ENCODE measurements at places on chromosomes 5 and 9. TPM values are rescaled to one million over a fixed set of nuclear protein-coding genes. Genes with fewer than 3 reads are reported as not detected.

Gene INSL6
- not detected for total RNA-seq

DNA sequence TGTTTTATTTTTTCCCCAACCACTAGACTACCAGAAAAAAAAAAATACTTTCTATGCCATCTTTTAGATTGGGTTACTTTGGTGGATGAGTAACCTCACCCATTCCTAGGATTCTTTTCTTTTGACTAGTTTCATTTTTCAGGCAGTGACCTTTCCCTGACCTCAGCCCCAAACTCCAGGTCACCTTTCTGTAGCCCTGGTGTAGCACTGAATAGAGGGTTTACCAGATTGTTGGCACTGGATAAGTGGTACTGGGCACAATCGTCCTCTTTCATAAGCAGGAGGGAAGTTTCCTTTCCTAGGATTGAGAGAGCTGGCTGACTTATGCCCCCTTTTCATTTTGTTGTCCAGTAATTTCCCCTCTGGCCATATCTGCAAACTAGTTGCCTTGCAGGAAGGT is 169.4 kb upstream of the TMEM161B start:
- DNase-seq = peak; percentile 31

- no peak for DNase-seq
Measured at GRCh38 chr5:71937921-71938698, 169.2 kb upstream of the MAP1B start.

GRCh38 chr5:130035388-130035787 is 131.1 kb downstream of the CHSY3 start:
- no peak for DNase-seq

- peak; percentile 39 for DNase-seq
Measured at GRCh38 chr9:113854310-113854709, 21.8 kb upstream of the ZNF618 start.

Gene RANBP17
- total RNA-seq = 26.5 TPM

GRCh38 chr5:95773335-95774059 is 42.4 kb downstream of the RHOBTB3 start:
- DNase-seq = no peak

GRCh38 chr5:111676466-111676865 is 80.5 kb downstream of the NREP start:
- DNase-seq = no peak

DNA sequence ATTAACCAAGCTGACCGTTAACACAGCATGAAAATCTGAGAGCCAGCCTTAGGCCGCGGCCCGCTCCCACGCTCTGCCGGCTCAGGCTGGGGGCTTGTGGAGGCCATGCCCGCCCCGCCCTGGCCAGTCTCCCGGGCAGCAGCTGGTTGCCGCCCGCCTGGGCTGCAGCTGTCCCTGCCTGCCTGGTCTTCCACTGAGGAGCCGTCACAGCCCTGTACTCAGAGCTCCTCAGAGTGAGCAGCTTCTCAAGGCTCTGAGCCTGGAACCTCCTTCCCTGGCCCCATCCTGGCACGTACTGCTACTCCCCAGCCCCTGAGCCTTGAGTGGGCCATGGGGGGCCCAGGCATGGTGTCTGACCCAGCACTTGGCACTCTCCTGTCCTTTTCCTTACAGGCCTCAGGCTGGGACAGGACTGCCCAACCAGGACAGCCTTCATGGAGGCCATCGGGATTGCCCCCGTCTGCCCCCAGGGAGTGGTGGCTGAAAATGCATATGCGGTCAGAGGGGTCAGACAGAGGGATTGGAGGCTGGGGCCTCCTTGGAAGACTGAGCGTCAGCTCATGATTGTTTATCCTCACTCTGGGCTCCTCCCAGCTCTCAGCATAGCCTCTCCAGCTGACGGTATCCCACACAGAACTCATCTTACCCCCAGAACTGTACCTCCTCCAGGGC is 11.9 kb downstream of the FGFR4 start:
- no peak for DNase-seq

DNA sequence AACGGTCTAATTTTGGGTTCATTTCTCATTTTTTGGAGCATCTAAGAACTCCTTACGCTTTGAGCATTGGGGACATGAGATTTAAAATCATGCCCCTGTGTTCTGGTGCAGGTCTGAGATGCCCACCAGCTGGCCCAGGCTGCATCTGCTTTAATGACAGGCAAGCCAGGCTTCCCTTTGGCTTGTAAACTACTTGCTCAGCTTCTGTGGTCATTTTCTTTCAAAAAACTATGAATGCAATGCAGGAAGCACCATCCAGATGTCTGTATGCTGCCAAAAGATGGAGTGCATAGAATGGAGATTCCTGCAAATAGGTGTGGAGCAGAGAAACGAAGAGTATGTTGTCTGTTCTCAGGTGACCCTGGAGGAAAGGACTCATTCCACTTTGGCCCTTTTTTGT is 399.9 kb upstream of the ADAMTSL1 start:
- DNase-seq = no peak

Gene SAXO1
- total RNA-seq = not detected

GRCh38 chr5:113054899-113055298 is 78.3 kb downstream of the DCP2 start:
- DNase-seq = no peak

DNA sequence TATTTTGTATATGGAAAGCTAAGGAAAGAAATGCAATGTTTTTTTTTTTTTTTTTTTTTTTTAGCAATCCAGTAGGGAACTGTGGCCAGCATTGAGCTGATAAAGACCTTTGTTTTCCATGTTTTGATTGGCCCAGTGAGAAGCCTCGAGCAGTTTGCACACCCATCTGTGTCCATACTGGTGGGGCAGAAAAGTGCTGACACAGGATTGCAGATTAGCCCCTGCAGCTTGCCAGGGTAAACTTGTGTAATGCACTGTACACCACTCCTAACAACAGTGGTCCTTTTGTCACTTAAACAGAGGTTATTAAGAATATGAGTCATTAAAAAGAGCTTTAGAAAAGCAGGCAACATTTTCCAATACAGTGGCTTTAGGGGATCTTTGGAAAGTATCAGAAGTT is 132.8 kb upstream of the CDKN2B start:
- DNase-seq = no peak

GRCh38 chr9:132116583-132116982 is 36.9 kb upstream of the MED27 start:
- no peak for DNase-seq

DNA sequence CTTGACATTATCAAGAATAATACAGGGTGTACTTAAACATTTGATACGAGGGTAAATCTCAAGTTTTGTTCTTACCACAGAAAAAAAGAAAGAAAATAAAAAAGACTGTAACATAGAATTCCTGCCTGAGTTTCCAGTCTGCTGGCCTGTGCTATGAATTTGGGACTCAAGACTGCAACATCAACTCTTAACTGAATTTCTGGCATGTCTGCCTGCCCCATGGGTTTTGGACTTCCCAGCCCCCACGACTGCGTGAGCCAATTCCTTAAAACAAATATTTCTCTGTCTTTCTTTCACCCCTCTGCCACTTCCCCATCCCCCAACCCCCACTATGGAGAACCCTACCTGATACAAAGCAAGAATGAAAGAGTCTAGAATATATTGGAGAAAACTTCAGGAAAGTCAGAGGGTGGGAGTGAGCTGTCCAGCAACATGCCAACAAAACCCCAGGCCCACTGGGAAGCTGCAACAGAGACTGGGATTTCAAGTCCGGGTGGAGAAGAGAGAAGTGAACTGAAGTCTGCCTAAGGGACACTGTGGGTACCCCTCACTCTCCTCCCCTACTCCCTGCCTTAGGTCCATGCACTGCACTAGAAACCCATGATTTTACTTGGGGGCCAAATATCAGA is 43.0 kb downstream of the MARCHF3 start:
- no peak for DNase-seq

DNA sequence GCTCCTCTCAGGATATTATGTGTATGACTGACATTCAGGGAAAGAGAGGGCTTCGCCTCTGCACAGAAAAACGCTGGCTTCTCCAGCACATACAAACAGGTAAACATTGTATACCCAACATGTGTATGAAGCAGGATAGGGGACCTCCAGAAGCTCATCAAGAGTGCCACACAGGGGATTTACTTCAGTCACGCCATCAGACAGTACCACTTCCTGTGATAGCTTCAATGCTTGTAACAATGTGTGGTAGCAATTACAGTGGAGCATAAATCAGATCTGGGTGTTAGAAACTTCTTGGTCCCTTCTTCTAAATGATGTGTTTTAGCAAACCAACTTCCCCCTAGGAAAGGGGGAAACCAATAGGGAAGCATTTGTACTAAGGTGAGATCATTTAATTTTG is 160.8 kb downstream of the TSSK1B start:
- DNase-seq = no peak

DNA sequence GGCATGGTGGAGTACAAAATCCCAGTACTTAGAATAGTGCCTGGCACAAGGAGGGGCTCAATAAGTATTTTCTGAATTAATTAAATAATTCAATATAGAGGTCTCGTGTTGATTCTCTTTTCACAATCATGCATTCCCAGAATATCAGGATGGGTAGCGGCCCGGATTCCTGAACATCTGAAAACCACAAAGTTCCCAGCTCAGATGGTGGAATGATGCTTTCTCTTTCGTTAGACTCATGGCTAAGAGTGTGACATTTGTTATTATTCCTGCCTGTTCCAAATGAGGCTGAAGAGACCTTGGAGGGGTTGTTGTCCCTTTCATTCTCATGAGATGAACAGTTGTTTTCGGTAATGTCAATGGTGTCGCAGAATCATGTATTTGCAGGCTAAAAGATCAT is 95.4 kb upstream of the LIFR start:
- DNase-seq = no peak

DNA sequence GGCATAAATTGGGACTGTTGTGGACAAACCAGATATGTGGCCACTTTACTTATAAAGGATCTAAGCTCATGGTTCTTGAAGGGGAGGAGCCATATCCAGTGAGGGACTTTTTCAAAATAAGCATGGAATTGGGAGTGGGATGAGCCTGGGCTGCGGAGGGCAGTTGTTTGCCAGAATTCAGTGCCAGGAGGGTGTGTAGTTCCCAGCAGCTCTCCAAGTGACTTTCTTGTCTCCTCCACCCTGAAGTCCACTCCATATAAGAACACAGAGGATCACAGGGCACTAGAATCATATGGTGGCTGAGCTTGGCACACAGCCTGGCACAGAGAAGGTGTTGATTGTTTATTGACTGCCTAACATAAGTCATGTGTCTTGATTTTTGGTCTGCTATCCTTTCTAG is 121.1 kb downstream of the CAVIN4 start:
- no peak for DNase-seq

- DNase-seq = no peak
Measured at GRCh38 chr5:168055961-168056360, 235.5 kb upstream of the WWC1 start.

DNA sequence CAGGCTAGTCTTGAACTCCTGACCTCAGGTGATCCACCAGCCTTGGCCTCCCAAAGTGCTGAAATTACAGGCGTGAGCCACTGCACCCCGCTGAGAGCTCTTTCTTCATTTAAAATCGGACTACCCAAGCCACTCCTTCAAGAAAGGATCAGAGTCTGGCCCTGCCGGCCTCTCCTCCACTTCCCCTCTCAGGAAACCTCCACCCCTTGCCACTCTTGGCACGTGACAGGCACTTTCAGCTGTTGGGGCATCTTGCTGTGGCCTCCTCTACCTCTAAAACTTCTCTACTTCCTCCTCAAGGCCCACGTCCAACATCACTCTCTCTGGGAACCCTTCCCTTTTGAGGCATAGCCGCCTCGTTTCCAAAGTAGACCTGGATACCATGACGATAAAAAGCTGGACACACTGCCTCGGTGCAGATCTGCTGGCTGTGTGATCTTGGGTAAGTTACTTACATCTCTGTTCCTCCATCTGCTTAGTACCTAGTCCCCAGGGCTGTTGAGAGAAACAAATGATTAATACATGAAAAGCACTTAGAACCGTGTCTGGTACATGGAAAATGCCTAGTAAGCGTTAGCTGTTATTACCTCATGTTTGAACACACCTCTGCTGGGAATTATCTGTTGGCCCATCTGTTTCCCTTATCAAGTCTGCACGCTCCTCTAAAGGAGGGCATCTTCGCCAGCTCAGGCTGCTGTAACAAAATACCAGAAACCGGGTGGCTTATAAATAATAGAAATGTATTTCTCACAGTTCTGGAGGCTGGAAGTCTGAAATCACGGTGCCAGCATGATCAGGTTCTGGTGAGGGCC is 55.3 kb downstream of the SMIM23 start:
- no peak for DNase-seq

Gene SPATA31D4
- total RNA-seq = not detected

DNA sequence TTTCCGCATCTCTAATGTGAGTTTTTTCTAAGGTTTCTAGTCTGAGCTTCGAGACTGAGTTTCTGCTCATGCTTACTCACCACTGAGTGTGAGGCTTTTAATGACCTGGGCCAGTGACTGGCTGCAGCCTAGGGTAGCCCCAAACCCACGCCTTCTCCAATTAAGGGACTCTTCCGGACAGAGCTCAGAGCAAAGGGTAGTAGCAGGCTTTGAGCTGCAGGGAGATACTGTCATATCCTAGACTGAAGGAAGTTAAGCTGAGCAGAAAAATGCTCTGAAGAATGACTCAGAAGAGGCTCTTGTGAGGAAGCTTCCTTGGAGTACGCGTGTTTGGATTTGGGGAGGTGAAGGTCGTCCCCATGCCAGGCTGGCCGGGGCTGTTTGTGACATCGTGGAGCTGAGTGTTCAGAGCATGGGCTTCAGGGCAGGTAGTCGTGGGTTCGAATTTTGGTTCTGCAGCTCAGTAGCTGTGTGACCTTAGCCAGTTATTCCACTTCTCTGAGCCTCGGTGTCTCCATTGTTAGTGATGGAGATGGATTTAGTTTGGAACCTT is 3.5 kb downstream of the USP20 start:
- DNase-seq = no peak

- DNase-seq = no peak
Measured at GRCh38 chr5:161934486-161934885, 86.6 kb downstream of the GABRA1 start.

Gene ACTBL2
- total RNA-seq = not detected

- no peak for DNase-seq
Measured at GRCh38 chr9:26814799-26815198, 77.8 kb downstream of the CAAP1 start.

- no peak for DNase-seq
Measured at GRCh38 chr5:61559146-61559545, 227.1 kb downstream of the ZSWIM6 start.

- DNase-seq = no peak
Measured at GRCh38 chr9:75903785-75904360, 13.4 kb downstream of the PCSK5 start.

- no peak for DNase-seq
Measured at GRCh38 chr9:34962546-34962945, 4.5 kb downstream of the PHF24 start.

Gene SHISAL2B
- not detected for total RNA-seq

Measured in thyroid gland (tissue), 4 donors.